T-helper 17 cell (primary cell): ENCODE measurements at places on chromosomes 7 and 10. TPM values are rescaled to one million over a fixed set of nuclear protein-coding genes. Genes with fewer than 3 reads are reported as not detected.

- H3K27me3 ChIP-seq = no peaks in the 10 kb centered on the region
- no peak for DNase-seq
- H3K4me3 ChIP-seq = peak overlapping the region; percentile 84
- H3K36me3 ChIP-seq = peaks cover 21% of the 10 kb centered on the region
These were observed 54.9 kb downstream of the IKZF1 start for GRCh38 chr7:50359258-50359994.

DNA sequence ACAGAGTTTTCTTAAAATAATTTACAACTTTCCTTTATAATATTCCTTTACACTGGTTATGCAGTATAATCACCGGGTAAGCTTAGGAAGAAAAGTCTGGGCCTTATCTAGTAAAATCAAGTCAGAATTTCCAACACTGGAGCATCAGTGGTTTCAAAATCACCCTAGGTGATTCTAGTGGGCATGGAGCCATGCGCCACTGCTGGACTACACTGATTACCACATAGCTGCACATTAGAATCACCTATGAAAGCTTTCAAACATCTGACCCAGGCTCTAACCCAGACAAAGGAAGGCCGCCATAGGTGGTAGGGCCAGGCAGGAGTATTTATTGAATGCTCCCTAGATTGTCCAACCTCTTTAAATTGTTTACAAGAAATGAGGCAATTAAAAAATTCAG lies 52.0 kb downstream of the NSUN6 start:
- DNase-seq = no peak
- no peaks in the 10 kb centered on the region for H3K27me3 ChIP-seq
- no peak overlapping the region for H3K4me3 ChIP-seq
- peaks cover 4% of the 10 kb centered on the region for H3K36me3 ChIP-seq
- no peaks in the 10 kb centered on the region for H3K4me1 ChIP-seq
- H3K27ac ChIP-seq = no peak overlapping the region

The SLC26A5 gene
- not detected for total RNA-seq

The TPK1 gene
- 20.3 TPM for total RNA-seq

The OIT3 gene
- total RNA-seq = 0.13 TPM
